Smooth muscle cell of the pulmonary artery (primary cell): ENCODE measurements at places on chromosomes 7 and 10. TPM values are rescaled to one million over a fixed set of nuclear protein-coding genes. Genes with fewer than 3 reads are reported as not detected.

Gene LRIT1
- not detected in 2 replicates for total RNA-seq

Gene GPR15LG
- total RNA-seq = not detected in 2 replicates

Gene SUPV3L1
- 24.2 and 30.8 TPM in 2 replicates for total RNA-seq

Gene FEZF1
- not detected in 2 replicates for total RNA-seq

Gene CD36
- 112 and 1,000 TPM in 2 replicates for total RNA-seq

Gene OPN1SW
- total RNA-seq = not detected in 2 replicates

Gene C7orf57
- total RNA-seq = not detected in 2 replicates

Gene MICALL2
- 22.9 and 27.1 TPM in 2 replicates for total RNA-seq

Gene ADCY1
- total RNA-seq = 0.03 and 0.26 TPM in 2 replicates

Gene CDC14C
- total RNA-seq = not detected in 2 replicates

Gene HOXA9
- 0.33 TPM in 1 of 2 replicates, not detected in the other for total RNA-seq

Gene NKX2-3
- total RNA-seq = not detected in 2 replicates

Gene FAM25C
- total RNA-seq = not detected in 2 replicates

Gene FXYD4
- total RNA-seq = not detected in 2 replicates

Gene ADIRF
- 86.1 and 116 TPM in 2 replicates for total RNA-seq

Gene GRID1
- total RNA-seq = 0.03 and 0.46 TPM in 2 replicates

Gene PLEKHA1
- total RNA-seq = 27.9 and 29.8 TPM in 2 replicates

Gene KCND2
- 0.46 and 4.9 TPM in 2 replicates for total RNA-seq

Gene PEX1
- total RNA-seq = 13.8 and 14.5 TPM in 2 replicates

Gene RELN
- total RNA-seq = 86.7 and 200 TPM in 2 replicates

Gene MAT1A
- not detected in 2 replicates for total RNA-seq

Gene GNA12
- 44.1 and 54.0 TPM in 2 replicates for total RNA-seq

Gene SKIDA1
- total RNA-seq = 0.20 and 0.36 TPM in 2 replicates

Gene RAB19
- total RNA-seq = not detected in 2 replicates

Gene PRKAR2B
- 0.43 and 1.1 TPM in 2 replicates for total RNA-seq

Gene FGFBP3
- 0.33 and 0.36 TPM in 2 replicates for total RNA-seq

Gene AFAP1L2
- total RNA-seq = 0.17 and 1.2 TPM in 2 replicates

Gene SEC31B
- 2.7 and 4.8 TPM in 2 replicates for total RNA-seq

Gene NME8
- total RNA-seq = not detected in 2 replicates

Gene ZNF239
- 5.9 and 7.5 TPM in 2 replicates for total RNA-seq

Gene PARG
- 31.0 and 32.9 TPM in 2 replicates for total RNA-seq

Gene TNS3
- total RNA-seq = 74.0 and 99.2 TPM in 2 replicates

Gene EPDR1
- total RNA-seq = 43.8 and 113 TPM in 2 replicates

Gene ODAD2
- 0.26 and 1.3 TPM in 2 replicates for total RNA-seq

Gene AASS
- total RNA-seq = 34.3 and 43.3 TPM in 2 replicates

Gene SPDYE16
- not detected in 2 replicates for total RNA-seq

Gene TMEM209
- total RNA-seq = 8.8 and 9.9 TPM in 2 replicates

Gene ASAH2
- 0.53 and 3.2 TPM in 2 replicates for total RNA-seq

Gene SCIN
- total RNA-seq = 0.23 and 1.2 TPM in 2 replicates

Gene PAPOLB
- total RNA-seq = 0.07 and 0.39 TPM in 2 replicates

Gene KAZALD1
- 26.8 and 29.1 TPM in 2 replicates for total RNA-seq

Gene PRPS1L1
- total RNA-seq = not detected in 2 replicates

Gene PRSS37
- total RNA-seq = not detected in 2 replicates
